ENCODE measurements at places on chromosomes 7 and 10. TPM values are rescaled to one million over a fixed set of nuclear protein-coding genes. Genes with fewer than 3 reads are reported as not detected.
A peak's percentile ranks its signal among the peaks of the same experiment; 100 is the strongest.

DNA sequence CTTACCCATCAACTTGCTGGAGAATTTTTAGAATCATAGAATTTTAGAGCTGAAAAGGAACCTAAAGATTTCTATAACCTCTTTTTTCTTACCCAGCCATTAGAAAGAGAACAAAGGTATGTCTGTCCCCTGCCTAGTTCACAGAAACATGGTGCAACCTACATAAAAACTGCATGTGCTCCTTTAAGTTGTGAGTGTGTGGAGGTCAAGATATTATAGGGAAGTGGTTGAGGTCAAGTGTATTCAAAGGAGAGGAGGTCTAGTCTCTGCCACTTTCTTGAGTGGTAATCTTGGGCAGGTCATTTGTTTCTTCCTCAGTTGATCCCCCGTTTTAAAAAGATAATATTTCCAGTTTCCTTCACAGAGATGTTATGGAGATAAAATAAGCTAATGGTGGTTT is 6.4 kb downstream of the UBTD1 start:
- no peak for DNase-seq

GRCh38 chr7:129163875-129164544 is 19.5 kb downstream of the TSPAN33 start:
- DNase-seq = peak; percentile 50

GRCh38 chr10:115214829-115215228 is 121.7 kb downstream of the ATRNL1 start:
- DNase-seq = no peak

DNA sequence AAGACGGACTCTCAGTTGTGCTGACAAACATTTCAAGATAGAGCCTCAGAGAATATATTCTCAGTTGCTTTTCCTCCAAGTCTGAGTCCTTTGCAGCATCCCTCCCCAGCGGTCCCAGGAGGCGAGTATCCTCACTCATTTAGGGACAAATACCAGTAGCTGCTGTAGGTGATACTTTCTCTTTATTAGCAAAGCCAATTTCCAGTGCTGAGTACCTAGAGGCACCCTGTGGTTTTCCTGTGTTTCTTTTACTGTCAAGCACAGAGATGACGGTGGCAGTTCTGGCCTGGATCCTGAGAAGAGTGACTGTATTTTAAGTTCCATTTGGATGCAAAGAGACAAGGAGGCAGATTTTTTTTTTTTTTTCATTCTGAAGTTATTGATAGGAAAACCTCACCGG is 1058.4 kb downstream of the SORCS3 start:
- no peak for DNase-seq

GRCh38 chr7:136566491-136566890 is 302.0 kb upstream of the CHRM2 start:
- DNase-seq = no peak

The PDE1C gene
- not detected for polyA plus RNA-seq

DNA sequence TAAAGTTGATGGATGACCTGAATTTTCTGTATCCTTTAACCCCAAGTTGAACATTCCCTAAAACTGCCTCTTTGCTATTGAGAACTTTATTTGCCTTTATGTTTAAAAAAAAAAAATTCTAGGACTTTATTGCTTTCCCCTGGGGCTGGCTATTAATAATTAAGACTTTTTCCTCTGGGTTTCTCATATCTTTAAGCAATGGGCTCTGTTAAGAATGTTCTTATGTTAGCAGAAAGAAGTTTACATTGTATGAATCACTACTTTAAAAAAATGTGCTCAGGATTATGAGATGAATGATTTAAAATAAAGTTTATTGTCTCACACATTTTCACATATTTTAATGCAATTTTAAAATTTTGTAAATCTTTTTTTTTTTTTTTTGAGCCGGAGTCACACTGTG is 19.5 kb downstream of the TAX1BP1 start:
- DNase-seq = no peak

- no peak for DNase-seq
Measured at GRCh38 chr10:101676565-101676964, 18.4 kb downstream of the FBXW4 start.

The FAM237B gene
- polyA plus RNA-seq = not detected

DNA sequence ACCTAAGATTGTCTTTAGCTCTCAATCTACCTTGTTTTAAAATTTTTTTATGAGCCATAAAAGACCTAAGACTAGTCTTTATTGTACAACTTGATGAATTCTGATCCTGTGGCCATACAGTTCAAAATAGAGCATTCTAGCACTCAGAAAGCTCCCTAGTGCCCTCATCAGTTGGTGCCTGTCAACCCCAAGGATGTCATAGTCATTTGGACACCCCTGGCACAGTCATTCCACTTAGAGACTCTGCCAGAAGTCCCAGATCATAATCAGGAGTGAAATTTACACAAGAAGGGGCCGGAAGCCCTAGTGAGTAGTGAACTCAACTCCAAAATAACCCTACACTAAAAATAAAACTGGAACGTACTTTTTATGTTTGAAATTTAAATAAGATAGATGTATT is 80.0 kb upstream of the INSIG1 start:
- DNase-seq = no peak

GRCh38 chr10:131977323-131978096 is 4.2 kb downstream of the BNIP3 start:
- no peak for DNase-seq
